ENCODE measurements at places on chromosomes 11 and 22. TPM values are rescaled to one million over a fixed set of nuclear protein-coding genes. Genes with fewer than 3 reads are reported as not detected.

The RBMXL2 gene
- total RNA-seq, result not detected

The EFCAB6 gene
- 0.50 TPM for total RNA-seq

The BTG4 gene
- total RNA-seq, result not detected

The HDAC10 gene
- total RNA-seq, result 33.9 TPM

The SHISA8 gene
- total RNA-seq, result not detected

The C1QTNF4 gene
- 0.16 TPM for total RNA-seq

The NRGN gene
- 0.81 TPM for total RNA-seq

The CARD10 gene
- total RNA-seq, result 29.6 TPM

The SYT12 gene
- not detected for total RNA-seq

The NFAM1 gene
- not detected for total RNA-seq

The SCGB2A2 gene
- not detected for total RNA-seq

The ZNF70 gene
- 3.1 TPM for total RNA-seq

The THY1 gene
- total RNA-seq, result 2.1 TPM

The IGSF9B gene
- not detected for total RNA-seq

The IGLL5 gene
- total RNA-seq, result not detected

The MYH9 gene
- total RNA-seq, result 844 TPM

The OR8D4 gene
- not detected for total RNA-seq

The GLYATL1 gene
- total RNA-seq, result not detected

The HMOX1 gene
- total RNA-seq, result 85.6 TPM

The TP53AIP1 gene
- not detected for total RNA-seq

The DENND6B gene
- 2.3 TPM for total RNA-seq

The OVOL1 gene
- not detected for total RNA-seq

The CADM1 gene
- 0.81 TPM for total RNA-seq

The CASP5 gene
- not detected for total RNA-seq

The FJX1 gene
- total RNA-seq, result 13.9 TPM

The OR52N5 gene
- total RNA-seq, result not detected

The YDJC gene
- total RNA-seq, result 14.1 TPM

The ANKK1 gene
- not detected for total RNA-seq

The C22orf31 gene
- total RNA-seq, result not detected

The HBG1 gene
- not detected for total RNA-seq

The CHCHD10 gene
- total RNA-seq, result 2.8 TPM

The TRPM5 gene
- not detected for total RNA-seq

The KRTAP5-2 gene
- not detected for total RNA-seq

The OR2AG1 gene
- total RNA-seq, result under 0.01 TPM

The MIAT gene
- total RNA-seq, result 0.16 TPM

The CNGA4 gene
- total RNA-seq, result not detected

The TMPRSS13 gene
- not detected for total RNA-seq

The PKNOX2 gene
- total RNA-seq, result not detected

The CASP1 gene
- total RNA-seq, result 20.0 TPM

The OR52I1 gene
- not detected for total RNA-seq

The COMT gene
- 533 TPM for total RNA-seq

The MCM5 gene
- total RNA-seq, result 75.6 TPM

All from bladder microvascular endothelial cell (primary cell).